ENCODE measurements at places on chromosomes 6 and 20. TPM values are rescaled to one million over a fixed set of nuclear protein-coding genes. Genes with fewer than 3 reads are reported as not detected.

- peak; percentile 59 for DNase-seq
These were observed 20.6 kb upstream of the SGK2 start for GRCh38 chr20:43537921-43538877.

GRCh38 chr6:36244641-36245280, 25.1 kb upstream of the PNPLA1 start:
- DNase-seq: peak; percentile 86

- DNase-seq: no peak
These were observed 29.2 kb upstream of the DSP start for GRCh38 chr6:7512320-7512719.

- no peak for DNase-seq
These were observed 19.7 kb downstream of the NDRG3 start for GRCh38 chr20:36726168-36726567.

DNA sequence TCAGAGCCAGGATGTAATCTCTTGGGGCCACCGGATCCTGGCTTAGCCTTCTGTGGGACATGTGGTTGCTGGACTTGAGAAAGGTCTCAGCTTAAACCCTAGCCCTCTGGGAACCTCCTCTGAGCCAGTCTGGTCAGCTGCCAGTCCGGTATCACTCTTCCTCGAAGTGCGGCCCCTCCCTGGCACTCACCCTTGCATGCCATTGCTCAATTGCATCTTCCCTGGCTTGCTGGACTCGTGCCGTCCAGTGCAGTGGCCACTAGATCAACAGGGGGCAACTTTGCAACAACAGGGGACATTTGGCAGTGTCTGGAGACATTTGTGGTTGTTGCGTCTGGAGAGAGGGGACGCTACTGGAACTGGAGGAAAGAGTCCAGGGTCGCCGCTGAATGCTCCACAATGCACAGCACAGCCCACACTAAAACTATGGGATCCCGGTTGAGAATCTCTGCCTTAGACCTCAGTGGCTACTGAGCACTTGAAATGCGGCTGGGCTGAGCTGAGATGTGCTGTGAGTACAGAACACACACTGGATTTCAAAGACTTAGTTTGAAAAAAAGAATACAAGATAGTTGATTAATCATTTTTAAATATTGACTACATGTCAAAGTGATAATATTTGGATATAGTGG, 152.1 kb downstream of the TFAP2C start:
- DNase-seq: no peak

DNA sequence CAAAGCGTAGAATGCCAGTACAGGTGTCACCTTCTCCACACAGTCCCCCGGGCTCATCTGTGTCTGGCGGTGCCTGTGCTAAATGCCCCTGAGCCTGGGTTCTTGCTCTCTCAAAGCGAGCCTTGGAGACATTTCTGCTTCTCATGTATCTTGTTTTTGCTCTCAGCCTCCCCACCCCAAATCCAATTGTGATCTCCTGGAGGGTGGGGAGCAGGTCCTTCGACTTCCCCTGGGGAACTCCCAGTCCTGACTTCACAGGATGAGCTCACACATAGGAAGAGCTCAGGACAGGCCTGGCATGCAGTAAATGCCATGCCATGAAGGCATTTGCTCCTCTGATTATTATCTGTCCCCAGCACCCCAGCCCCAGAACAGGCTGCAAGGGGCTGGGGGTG, 58.1 kb downstream of the NOL4L start:
- DNase-seq: no peak

Gene RPP40
- 6.4 TPM for polyA plus RNA-seq

Gene ULBP2
- 22.8 TPM for polyA plus RNA-seq
